ENCODE measurements at places on chromosomes 3 and 15. TPM values are rescaled to one million over a fixed set of nuclear protein-coding genes. Genes with fewer than 3 reads are reported as not detected.

Gene ISLR2
- 0.04 TPM for total RNA-seq

Gene PDE8A
- total RNA-seq: 13.9 TPM

Gene PYGO1
- 0.55 TPM for total RNA-seq

Gene ACY1
- total RNA-seq: 148 TPM

Gene ARGFX
- total RNA-seq: not detected

Gene CYP11A1
- total RNA-seq: 0.16 TPM

Gene MORC1
- not detected for total RNA-seq

Gene HYAL1
- 3.0 TPM for total RNA-seq

Gene FAM227B
- total RNA-seq: 1.7 TPM

Gene DRD3
- not detected for total RNA-seq

Gene CDHR4
- not detected for total RNA-seq

Gene CD200R1
- not detected for total RNA-seq

Gene CPNE9
- not detected for total RNA-seq

Gene DUOXA2
- not detected for total RNA-seq

Gene HTR3E
- not detected for total RNA-seq

Gene OCA2
- total RNA-seq: not detected

Gene SLC6A20
- not detected for total RNA-seq

Gene IL5RA
- not detected for total RNA-seq

Gene ATP10A
- total RNA-seq: not detected

Gene PPM1L
- 0.31 TPM for total RNA-seq

Gene GOLGA8Q
- total RNA-seq: 1.2 TPM

Gene ARL14
- total RNA-seq: not detected

Gene PLS1
- 9.1 TPM for total RNA-seq

Gene RTP3
- not detected for total RNA-seq

Gene LMAN1L
- total RNA-seq: not detected

Gene ADIPOQ
- total RNA-seq: not detected

Gene DPPA2
- total RNA-seq: not detected

Gene ARHGAP31
- total RNA-seq: 2.2 TPM

Gene HRH1
- 9.4 TPM for total RNA-seq

Gene CADPS
- not detected for total RNA-seq

Gene NRG4
- 0.19 TPM for total RNA-seq

Gene CERS3
- 10.7 TPM for total RNA-seq

Gene ARF4
- 176 TPM for total RNA-seq

Gene FEZF2
- total RNA-seq: not detected

Gene SPINT1
- 272 TPM for total RNA-seq

Gene MYRIP
- total RNA-seq: not detected

Gene CCR2
- not detected for total RNA-seq

Gene NEK10
- 0.23 TPM for total RNA-seq

Gene DUOXA1
- 30.6 TPM for total RNA-seq

Gene TIMP4
- 0.08 TPM for total RNA-seq

Gene CCR1
- not detected for total RNA-seq

Gene FAM81A
- 0.04 TPM for total RNA-seq

Gene FAM219B
- 29.6 TPM for total RNA-seq

All from hair follicular keratinocyte (primary cell).